ENCODE measurements at places on chromosomes 12 and 14.

DNA sequence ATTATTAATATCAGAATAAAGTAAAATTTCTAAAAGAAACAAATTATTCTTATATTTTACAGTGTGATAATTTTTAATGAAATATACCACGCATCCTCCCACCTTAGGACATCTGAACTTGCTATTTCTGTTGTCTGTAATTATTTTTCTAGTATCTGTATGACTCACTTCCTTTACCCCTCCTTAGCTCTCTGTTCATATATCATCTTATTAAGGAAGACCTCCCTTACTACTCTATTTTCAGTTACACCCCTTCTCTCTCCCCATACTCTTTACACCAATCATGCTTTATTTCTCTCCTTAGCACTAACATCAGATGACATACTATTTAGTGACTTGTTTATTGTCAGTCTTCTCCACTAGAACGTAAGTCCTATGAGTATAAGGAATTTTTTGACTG, 34.2 kb upstream of the C12orf50 start:
- DNase-seq: no peak

GRCh38 chr14:21100931-21101330, at the start of gene TMEM253:
Gene TMEM253 (plus strand): TSS chr14:21101066. CDS start chr14:21101344, 278 bp downstream.
- DNase-seq: no peak

DNA sequence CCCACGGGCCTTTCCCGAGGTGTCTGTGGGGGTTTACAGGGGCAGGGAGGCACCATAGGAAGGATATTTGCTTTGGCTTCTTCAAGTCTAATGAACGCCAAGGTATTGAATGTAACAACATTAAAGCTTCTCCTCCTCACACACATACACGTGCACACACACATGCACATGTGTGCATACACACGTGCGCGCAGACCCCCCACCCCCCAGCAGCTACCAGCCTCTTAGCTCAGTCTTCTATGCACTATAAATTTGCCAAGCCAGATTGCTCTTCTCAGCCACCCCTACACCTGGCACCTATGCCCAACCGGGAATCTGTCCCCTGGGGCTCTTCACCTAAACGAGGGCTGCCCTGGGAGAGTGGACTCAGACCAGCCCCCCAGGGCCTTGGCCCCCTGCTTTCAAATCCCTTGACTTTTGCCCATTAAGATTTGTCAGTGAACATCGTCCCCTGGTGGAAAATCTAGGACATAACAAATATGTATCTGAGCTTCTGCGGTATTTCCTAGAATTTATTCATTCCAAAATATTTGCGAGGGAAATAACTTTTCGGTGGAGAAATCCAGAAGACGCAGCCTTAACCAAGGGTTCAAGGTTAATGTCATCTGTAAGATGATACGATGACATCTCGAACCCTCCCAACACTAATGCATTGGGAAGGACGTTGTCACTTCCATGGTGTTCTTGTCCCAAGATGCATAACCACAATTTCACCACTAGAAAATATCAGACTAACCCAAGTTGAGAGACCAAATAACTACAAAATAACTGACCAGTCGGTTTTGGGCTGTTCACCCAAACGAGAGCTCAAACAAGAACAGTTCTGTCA, 330.4 kb downstream of the MED13L start:
- no peak for DNase-seq

DNA sequence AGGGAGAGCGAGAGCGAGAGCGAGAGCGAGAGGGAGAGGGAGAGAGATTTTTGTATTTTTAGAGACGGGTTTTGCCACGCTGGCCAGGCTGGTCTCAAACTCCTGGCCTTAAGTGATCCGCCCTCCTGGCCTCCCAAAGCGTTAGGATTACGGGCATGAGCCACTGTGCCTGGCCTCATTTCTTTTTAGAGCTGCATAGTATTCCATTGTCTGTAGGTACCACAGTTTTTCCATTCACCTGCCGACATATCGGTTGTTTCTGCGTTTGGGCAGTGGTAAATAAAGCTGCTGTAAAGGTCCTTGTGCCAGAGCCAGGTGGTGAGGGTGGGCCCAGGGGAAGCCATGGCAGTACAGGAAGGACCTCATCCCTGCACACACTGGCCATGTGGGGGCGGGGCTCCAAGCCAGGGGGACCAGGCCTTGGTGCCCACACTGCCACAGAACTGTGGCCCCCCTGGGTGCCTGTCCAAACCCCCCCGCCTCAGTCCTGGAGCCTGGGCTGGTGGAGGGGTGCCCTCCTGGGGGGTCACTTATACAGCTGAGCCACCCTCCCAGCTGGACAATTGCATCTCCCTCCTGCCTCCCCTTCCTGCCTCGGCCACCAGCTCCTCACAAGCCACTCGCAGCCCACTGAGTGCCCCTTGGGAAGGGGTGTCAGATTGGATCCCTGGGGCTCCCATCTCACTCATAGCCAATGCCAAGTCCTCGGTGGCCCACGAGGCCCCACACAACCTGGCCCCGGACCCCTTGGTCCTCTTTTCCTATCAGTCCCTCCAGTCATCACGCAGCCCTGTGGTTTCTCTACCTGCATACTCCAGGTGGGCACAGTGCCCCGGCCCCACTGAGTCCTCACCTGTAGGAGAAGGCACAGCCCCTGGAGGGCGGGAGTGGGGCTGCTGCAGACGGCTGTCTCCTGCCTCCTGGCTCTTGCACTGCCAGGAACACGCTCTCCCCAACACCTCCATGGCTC, 1.7 kb upstream of the PUS1 start:
- no peak for DNase-seq

GRCh38 chr12:103011974-103012763, 54.7 kb downstream of the ASCL1 start:
- DNase-seq: no peak

GRCh38 chr12:75998292-75999063, 33.1 kb downstream of the PHLDA1 start:
- no peak for DNase-seq

- no peak for DNase-seq
Observed at GRCh38 chr12:49865109-49865781, 22.3 kb upstream of the BCDIN3D start.

DNA sequence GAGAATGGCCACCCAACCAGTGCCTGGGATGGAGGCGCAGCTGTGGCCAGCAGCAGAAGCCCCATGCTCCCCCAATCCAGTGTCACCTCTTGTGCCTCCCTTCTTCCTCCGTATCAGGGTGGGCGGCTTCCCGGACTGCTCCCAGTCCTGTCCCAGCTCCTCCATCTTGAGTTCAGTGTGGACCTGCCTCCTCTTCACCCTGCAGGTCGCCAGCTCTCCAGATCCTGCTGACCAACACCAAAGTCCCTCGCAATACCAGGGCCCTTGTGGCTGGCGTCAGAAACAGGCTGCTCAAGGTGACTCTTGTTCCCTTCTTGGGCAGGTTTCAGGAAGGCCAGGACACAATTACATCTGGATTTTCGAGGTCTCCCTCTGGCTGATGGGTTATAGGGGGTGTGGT, 17.0 kb downstream of the MVK start:
- DNase-seq: no peak

GRCh38 chr14:95959317-95959716, 79.8 kb upstream of the C14orf132 start:
- DNase-seq: no peak

DNA sequence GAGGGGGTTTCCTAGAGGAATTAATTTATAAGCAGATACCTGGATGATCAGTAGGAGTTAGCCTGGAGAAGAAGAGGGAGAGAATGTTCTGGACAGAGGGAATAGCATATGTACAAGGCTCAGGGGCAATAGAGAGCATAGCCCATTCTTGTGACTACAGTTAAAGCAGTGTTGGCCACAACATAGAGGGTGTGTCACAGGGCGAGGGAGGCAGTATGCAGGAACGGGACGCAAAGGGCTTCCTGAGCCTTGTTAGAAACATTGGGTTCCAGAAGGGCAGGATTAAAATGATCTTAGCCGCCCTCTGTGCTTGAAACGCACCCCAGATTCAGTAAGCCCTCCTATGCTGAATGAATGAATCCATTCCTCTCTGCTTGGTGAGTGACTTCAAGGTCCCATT, 142.2 kb upstream of the PWP1 start:
- DNase-seq: no peak

- DNase-seq: no peak
Observed at GRCh38 chr14:90179357-90179756, 77.0 kb upstream of the PSMC1 start.

- no peak for DNase-seq
Observed at GRCh38 chr12:87596134-87596533, 433.1 kb downstream of the C12orf50 start.

- no peak for DNase-seq
Observed at GRCh38 chr14:75989134-75989533, 3.6 kb downstream of the IFT43 start.

- no peak for DNase-seq
Observed at GRCh38 chr14:24137529-24138395, 1.8 kb downstream of the PSME1 start.

GRCh38 chr12:64821116-64821630, 3.3 kb upstream of the TBC1D30 start:
- DNase-seq: no peak

- no peak for DNase-seq
Observed at GRCh38 chr14:105478398-105479251, 4.0 kb downstream of the CRIP2 start.

- no peak for DNase-seq
Observed at GRCh38 chr14:67526181-67526580, 6.9 kb upstream of the PLEKHH1 start.

DNA sequence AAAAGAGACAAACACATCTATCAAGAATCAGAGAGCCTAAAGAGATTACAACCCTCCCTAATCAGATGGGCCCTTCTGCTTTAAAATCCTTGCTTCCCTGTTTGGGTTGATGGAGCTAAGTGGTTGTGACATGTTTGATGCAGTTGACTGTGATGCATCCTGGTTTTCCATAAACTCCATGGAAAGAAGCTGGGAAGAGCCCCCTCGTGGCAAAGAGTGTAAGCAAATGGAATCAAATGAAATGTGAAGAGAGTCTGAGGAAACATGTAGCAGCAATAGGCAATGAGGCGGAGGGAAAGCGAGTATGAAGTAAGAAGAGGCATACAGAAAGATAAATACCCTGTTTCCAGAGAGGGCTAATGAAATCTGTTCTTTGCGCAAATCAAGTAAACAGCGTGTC, 70.4 kb upstream of the SLCO1C1 start:
- DNase-seq: no peak

DNA sequence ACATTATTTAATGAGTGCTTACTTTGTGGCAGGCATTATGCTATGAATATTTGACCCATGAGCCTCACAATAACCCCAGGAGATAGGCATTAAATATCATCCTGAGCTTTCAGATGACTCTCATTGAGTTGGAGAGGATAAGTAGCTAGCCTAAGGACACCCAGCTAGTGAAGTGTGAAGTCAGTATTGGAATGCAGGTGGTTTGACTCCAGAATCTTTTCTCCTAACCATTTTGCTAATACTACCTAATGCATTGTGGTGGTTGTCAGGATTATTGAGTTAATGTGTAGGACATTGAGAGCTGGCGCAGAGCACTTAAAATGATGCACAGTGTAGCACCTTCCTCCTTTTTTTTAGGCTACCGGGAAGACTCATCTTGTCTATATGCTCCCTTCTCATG, 3.8 kb upstream of the CDKL1 start:
- no peak for DNase-seq

GRCh38 chr12:96197503-96198272, 3.5 kb downstream of the ELK3 start:
- DNase-seq: peak; percentile 87

DNA sequence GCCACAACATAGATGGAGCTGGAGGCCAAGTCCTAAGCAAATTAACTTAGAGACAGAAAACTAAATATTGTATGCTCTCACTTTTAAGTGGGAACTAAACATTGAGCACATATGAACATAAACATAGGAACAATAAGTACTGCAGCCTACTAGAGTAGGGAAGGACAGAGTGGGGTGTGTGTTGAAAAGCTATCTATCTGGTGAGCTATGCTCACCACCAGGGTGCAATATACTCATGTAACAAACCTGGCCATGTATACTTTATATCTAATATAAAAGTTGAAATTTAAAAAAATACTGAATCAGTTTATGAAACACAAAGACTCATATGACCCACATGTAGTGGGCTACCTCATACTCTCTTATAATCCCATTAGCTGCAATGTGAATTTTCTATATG, 1305.0 kb downstream of the LRFN5 start:
- no peak for DNase-seq

GRCh38 chr14:63134801-63135200, 69.4 kb upstream of the RHOJ start:
- DNase-seq: peak; percentile 2

DNA sequence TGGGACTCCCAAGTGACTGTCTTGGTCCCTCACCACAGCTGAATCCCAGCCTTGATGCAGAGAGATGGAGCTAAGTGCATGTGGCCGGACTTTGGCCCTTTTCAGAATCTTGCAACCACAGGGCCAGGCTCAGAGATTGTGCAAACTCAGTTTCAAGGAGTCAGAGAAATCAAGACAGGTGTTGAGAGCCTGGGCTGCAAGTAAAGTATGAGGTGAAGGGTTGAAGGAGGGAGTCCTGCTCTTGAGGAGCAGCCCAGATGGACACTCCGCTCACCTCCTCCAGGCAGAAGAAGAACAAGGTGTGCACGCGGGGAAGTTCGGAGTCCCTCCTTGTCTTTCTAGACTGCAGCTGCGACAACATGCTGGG, 6.3 kb upstream of the BMP4 start:
- DNase-seq: no peak

DNA sequence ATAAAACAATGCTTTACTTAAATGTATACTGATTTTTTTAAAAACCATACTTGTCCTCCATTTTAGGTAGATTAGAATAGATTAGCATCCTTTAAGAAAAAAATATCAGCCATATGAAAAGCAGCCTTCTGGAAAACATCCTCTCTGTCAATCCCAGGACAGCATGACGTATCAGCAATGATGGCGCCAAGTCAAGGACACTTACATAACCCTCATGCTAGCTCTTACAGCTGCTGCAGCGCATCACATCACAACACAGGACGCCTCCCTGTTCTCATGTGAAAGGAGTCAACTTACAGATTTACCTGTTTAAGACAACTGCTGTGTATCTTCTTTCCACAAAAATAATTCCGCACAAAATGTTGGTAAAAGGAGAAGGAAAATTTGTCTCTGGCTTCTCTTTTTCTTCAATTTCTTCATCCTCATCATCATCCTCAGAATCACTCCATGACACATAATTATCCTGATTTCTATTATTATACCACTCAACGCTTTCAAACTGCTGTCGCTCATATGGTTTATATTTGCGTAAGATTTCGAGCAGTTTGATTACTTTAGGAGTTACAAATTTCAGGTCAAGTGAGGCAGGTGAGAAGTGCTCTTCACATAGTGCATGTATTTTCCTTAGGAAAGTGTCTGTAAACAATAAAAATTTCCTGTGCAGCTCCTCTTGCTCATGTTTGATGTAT, 33.3 kb downstream of the DICER1 start:
- no peak for DNase-seq

DNA sequence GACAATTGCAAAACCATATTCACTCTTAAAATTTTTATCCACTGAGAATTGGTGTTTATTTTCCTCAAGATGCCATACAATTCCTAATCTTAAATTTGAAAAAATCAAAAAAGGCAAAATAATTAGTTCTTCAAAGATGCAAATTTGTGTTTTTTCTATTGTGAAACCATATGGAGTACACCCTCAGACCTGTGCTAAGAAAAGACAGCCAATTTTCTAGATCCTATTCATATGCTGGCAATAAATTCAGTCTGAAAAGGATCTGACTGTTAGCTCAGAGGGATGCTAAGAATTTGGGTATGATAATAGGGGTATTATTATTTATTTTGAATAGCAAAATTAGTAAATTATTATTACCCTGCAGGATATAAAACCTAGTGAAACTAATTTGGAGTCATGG, 476.9 kb upstream of the SYT1 start:
- DNase-seq: no peak

GRCh38 chr14:95320955-95321600, 1.4 kb upstream of the CLMN start:
- DNase-seq: no peak

GRCh38 chr12:2693244-2693860, 101.4 kb upstream of the FKBP4 start:
- no peak for DNase-seq
